ENCODE measurements at places on chromosomes 5 and 9.

DNA sequence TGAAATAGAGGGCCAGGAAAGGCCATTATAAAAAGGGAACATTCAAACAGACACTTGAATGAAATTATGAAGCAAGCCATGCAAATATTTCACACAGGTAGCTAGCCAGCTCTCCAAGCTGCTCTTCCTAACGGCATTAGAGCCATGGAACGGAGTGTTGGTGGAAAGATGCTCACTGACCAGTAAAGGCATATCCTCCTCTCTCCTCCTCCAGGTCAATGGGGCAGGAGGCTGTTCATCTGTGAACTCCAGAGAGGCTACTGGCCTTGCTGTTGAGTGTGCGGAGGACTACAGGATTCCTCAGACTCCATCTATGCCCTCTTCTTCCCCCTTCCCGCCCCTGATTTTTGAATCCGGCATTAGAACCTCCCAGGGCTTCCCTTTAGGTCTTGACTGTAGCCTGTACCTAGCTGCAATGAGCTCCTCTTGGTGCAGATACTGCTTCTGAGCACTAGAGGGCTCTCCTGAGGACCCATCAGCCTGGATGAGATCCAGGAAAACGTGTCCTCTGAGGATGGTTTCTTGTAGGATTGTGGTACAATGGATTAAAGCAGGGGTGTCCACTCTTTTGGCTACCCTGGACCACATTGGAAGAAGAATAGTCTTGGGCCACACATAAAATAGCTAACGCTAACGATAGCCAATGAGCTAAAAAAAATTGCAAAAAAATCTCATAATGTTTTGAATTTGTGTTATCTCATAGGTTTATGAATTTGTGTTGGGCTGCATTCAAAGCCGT is 162.2 kb downstream of the SREK1 start:
- DNase-seq = peak; percentile 13

GRCh38 chr5:39106322-39106721 is 32.1 kb upstream of the RICTOR start:
- no peak for DNase-seq

- DNase-seq = no peak
These were observed 25.6 kb downstream of the ABL1 start for GRCh38 chr9:130860458-130861316.

DNA sequence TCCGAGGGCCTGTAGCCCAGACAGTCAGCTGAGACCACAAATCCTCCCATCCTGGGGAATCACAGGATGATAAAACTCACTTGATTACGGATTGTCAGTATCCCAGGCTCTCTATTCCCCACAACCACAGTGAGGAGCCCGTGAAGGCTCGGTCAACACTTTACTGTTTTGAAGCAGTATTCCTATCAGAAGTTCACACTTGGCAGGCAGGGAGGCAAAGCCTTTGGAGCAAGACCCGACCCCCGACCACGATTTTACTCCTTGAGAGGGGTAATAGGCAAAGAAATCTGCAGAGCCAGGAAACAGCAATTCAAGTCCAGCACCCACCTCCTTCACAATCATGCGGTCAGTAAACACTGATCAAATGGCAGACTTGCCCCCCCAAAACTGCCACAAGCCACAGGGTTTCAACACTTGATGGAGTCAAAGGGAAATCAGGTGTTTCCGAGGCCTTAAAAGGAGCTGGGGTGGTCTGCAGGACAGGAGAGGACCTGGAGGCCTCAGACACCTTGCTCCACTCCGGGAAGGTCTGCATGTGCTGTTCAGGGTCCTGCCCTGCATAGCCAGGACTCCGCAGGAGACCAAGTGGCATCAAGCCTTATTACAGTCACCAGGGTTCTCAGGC is 25.2 kb downstream of the BICD2 start:
- DNase-seq = no peak

GRCh38 chr9:17695482-17695881 is 116.6 kb downstream of the SH3GL2 start:
- no peak for DNase-seq

- DNase-seq = no peak
These were observed 52.5 kb upstream of the SLC2A8 start for GRCh38 chr9:127344368-127345000.

- DNase-seq = no peak
These were observed 121.7 kb upstream of the PITX1 start for GRCh38 chr5:135155616-135156214.

DNA sequence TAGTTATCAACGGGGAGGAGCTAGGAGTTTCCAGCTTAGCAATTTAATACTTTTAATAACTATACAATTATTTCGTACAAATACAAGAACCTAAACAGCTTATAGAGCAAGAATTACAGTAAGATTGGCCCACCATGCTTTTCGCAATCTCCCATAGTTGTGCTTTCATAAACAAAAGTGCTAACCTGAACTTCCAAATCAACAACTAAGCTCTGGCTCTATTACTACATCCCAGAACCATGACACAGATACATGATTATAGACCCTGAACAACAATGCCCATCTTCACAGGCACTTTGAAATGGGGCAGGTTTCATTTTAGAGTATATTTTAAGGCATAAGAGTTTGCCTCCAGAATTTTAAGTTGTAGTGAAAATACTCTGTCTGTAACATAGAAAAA is 203.5 kb downstream of the DMRTA1 start:
- DNase-seq = no peak

DNA sequence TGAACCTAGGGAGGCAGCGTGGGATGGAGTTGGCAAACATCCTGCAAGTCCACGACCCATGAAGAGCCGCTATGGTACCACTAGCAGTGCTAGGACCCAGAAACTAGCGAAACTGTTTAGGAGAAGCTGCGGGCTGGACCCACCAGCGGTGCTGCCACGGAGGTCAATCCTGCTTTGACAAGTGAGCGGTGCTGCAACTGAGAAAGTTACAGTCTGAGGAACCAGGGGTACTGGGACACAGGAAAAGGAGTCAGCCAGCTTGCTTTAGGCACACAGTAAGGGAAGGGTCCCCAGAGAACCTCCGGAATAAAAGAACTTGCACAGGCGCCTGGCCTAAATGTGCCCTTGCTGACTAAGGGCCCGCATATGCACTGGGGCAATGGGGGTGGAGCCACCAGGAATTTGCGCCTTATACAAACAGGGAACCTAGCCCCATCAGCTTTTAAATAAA is 23.6 kb upstream of the ANXA2R start:
- peak; percentile 27 for DNase-seq

DNA sequence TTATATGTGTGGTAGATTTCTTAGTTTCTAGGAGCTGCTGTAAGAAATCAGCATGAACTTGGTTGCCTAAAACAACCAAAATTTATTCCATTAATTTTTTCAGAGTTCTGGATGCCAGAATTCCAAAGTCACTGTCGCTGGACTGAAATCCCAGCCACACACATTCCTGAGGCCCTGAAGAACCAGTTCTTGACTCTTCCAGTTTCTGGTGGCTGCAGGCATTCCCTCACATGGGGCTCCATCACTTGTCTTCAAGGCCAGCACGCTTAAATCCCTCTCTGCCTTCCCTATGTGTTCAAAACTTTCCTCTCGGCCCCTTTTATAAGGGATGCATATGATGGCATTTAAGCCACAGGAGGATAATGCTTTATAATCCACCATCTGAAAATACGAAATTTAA is 1237.5 kb upstream of the CDH9 start:
- no peak for DNase-seq

DNA sequence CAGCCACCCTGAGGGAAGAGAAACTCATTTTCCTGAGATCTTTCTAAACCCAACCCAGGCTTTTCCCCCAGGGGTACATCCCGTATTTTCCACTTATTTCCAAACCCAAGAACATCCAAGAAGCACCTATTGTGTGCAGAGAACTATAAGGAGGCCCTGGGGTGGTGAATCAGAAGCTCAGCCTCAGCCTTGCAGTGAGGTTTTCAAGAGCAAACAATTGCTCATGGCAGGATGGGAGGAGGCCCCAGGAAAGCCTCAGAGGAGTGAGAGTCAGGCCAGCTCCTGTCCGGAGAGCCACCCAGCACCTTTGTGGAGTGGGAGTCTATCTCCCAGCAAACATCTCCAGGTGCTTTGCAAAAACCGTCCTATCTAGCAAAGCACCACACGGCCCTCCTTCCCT is 19.2 kb downstream of the NIPAL4 start:
- no peak for DNase-seq

GRCh38 chr5:42274913-42275312 is 148.3 kb upstream of the GHR start:
- DNase-seq = no peak

- DNase-seq = no peak
These were observed 276.1 kb downstream of the TAF11L14 start for GRCh38 chr5:17910318-17910717.

- DNase-seq = no peak
These were observed 709 bp upstream of the GAPT start for GRCh38 chr5:58490402-58491050.

GRCh38 chr5:1019001-1019905 is 10.7 kb downstream of the NKD2 start:
- no peak for DNase-seq

DNA sequence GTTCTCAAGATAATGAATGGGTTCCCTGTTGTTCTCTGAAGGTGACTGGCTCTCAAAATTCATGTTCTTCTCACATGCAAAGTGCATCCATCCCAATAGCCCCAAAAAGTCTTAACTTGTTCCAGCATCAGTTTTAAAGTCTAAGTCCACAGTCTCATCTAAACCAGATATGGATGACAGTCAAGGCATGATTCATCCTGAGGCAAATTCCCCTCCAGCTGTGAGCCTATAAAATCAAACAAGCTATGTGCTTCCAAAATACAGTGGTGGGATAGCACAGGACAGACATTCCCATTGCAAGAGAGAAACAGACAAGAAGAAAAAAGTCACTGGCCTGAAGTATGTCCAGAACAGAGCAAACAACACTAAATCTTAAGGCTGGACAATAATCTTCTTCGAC is 25.4 kb downstream of the FBXO10 start:
- no peak for DNase-seq

DNA sequence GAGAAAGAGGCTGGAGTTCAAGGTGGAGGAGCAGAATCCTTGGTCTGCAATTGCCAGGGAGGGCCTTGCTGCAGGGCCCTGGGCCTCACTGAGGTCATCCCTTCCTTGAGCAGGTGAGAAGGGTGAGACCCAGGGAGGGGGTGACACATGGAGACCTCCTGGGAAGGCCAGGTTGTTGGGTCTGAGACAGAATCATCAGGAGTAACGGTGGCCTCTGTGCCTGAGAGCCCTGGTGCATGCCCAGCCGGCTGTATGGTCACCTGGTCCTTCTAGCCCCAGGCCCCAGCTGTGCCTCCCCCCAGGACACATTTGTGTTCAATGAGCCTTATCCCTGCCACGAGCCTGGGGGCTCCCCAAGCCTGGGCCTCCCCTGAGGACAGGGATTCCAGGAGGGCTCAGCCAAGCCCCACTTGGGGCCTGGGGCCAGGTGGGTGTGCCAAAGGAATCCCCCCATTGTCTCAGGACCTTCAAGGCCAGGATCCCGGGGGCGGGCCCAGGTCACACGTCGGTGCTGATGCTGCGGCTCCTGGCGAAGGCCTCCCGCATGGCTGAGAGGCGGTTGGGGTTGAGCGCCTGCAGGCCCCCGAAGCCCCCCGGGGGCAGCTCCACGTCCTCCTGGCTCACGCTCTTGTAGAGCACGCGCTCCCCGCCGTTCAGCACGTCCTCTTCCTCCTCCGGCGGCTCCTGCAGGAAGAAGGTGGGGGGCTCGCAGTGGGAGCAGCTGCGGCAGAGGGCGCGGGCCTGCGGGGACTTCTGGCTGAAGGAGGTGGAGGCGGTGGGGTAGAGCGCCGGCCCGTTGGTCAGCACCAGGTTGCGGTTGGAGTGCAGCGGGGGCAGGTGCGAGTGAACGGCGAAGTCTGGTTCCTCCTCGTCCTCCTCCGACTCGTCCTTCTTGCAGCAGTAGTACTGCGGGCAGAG is 30.4 kb downstream of the FAM163B start:
- DNase-seq = no peak

DNA sequence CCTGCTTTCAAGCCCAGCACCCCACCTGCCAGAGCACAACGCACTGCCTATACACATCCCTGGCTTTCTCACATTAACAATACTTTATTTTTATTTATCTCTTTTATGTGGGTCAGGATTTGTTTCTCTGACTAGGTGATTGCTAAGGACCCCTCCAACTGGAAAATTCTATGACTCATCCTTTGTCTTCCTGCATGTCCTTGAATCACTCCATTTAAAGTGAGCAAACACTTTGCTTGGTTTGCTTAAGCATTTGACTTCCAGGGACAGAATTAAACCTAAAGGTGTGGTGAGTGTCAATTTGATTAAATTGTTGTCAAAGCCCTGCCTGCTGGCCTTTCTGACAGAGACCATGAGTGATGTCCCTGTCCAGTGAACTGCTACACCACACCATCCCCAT is 536.5 kb upstream of the BRINP1 start:
- no peak for DNase-seq

DNA sequence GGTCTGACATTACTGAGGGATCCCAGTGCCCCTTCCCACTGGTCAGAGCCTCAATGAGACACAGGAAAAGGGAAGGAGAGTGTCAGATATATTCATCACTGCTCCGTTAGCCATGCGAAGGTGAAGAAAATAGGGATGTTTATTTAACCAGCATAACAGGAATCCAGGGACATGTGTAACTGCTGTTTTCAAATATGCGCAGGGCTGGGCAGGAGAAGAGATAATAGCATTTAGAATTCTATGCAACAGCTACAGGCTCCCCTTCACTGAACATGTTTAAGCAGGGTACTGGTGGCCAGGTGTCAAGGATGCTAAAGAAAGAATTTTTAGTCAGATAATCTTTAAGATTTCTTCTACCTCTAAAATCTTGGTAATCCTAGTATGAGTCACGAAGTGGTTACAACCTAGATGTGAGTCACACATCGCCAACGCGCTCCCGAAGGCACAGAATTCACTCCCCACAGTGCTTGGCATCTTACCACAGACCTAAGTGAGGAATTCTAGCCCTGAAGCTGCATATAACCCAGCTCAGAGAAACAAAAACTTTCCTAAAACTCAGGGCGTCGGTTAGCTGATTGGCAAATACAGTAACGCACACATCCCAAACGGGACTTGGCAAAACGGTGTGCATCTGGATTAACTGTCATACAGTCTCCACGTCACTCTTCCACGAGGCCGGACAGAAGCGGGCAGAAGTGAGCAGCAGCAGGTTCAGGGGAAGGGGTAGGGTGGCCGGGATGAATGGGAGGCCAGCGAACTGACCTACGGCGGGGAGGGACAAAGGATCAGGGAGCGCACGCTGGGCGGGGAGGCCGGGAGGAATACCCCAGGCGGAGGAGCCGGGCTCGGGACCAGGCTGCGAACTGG is 1.1 kb downstream of the CTNNAL1 start:
- DNase-seq = no peak

GRCh38 chr9:84583866-84584265 is 85.7 kb upstream of the NTRK2 start:
- no peak for DNase-seq

GRCh38 chr9:75607521-75607920 is 283.0 kb upstream of the PCSK5 start:
- no peak for DNase-seq

DNA sequence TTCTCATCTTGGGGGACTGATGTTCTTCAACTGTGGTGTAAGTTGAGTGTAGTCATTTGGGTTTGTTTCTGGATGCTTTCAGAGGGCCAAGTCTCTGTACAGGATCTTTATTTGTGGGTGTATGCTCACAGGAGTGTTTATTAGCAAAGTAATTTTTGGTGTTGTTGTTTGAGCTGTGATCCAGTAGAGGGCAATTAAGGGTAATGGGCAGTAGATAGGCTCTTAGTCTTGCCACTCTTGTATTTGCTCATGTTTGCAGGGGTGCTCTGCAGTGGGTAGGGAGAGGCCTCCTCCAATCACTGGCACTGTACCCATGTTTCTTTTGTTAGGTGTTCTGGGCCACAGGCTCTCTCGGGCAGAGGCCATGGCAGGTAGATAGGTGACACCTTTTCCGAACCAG is 45.9 kb upstream of the ITGA2 start:
- DNase-seq = no peak

Data from C1 segment of cervical spinal cord (tissue), 14 donors.